ENCODE measurements at places on chromosomes 16 and 17. TPM values are rescaled to one million over a fixed set of nuclear protein-coding genes. Genes with fewer than 3 reads are reported as not detected.

CLEC18C gene
- total RNA-seq, result not detected

TMEM92 gene
- not detected for total RNA-seq

GRCh38 chr16:4894276-4895150, 42.4 kb downstream of the PPL start:
- H3K4me1 ChIP-seq, result no peaks in the 10 kb centered on the region
- H3K4me3 ChIP-seq, result no peak overlapping the region
- H3K36me3 ChIP-seq, result peaks cover 22% of the 10 kb centered on the region
- DNase-seq, result no peak
- no peaks in the 10 kb centered on the region for H3K27me3 ChIP-seq

DNA sequence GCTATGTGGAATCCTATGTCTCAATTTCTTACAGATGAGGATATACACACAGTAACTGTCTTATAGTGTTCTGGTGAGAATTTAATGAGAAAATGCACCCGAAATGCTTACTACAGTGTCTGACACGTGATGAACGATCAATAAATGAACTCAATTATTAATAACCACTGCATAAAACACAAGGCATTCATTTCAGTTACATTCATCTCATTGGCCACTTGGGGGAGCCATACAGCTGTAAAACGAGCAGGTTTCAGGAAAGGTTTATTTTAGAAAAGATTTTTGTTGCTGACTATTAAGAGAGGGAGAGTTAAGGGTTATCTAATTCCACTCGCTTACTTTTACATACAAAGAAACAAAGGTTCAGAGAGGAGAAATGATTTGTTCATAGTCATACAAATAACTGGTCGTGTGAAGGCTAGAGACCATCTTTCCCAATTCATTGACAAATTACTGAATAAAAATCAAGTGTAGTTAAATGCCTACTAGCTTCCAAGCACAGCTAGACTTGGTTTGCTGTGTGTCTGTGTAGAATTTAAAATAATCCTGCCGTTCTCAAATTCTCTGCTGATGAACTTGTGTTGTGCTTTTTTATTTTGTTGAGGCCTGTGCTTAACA, 160.1 kb downstream of the MAP2K4 start:
- no peak for DNase-seq
- no peaks in the 10 kb centered on the region for H3K4me1 ChIP-seq
- no peaks in the 10 kb centered on the region for H3K27me3 ChIP-seq
- H3K36me3 ChIP-seq, result no peaks in the 10 kb centered on the region

- peak; percentile 97 for DNase-seq
- peak overlapping the region; percentile 71 for H3K4me3 ChIP-seq
- peaks cover 5% of the 10 kb centered on the region for H3K36me3 ChIP-seq
- peaks cover 36% of the 10 kb centered on the region for H3K4me1 ChIP-seq
- H3K27ac ChIP-seq, result peak overlapping the region; percentile 97
These were observed 3.2 kb downstream of the MYL11 start for GRCh38 chr16:30377812-30378235.

DNA sequence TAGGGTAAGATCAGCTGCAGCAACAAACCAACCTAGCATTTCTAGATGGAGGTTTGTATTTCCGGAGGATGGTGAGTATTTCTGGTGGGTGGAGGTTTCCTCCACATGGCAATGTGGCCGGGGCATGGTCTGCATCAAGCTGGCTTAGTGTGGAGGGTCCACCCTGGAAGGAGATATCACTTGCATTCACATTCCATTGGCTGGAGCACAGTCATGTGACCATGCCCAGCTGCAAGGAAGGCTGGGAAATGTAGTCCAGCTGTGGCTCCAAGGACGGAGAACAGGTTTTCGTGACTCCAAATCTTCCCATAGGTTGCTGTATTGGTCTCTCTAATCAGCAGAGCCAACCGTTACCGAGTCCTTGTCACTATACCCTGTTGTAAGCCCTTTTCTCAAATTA, 68.7 kb downstream of the RAI1 start:
- H3K27ac ChIP-seq, result no peak overlapping the region
- H3K4me1 ChIP-seq, result peaks cover 31% of the 10 kb centered on the region
- DNase-seq, result no peak
- H3K4me3 ChIP-seq, result no peak overlapping the region

DNA sequence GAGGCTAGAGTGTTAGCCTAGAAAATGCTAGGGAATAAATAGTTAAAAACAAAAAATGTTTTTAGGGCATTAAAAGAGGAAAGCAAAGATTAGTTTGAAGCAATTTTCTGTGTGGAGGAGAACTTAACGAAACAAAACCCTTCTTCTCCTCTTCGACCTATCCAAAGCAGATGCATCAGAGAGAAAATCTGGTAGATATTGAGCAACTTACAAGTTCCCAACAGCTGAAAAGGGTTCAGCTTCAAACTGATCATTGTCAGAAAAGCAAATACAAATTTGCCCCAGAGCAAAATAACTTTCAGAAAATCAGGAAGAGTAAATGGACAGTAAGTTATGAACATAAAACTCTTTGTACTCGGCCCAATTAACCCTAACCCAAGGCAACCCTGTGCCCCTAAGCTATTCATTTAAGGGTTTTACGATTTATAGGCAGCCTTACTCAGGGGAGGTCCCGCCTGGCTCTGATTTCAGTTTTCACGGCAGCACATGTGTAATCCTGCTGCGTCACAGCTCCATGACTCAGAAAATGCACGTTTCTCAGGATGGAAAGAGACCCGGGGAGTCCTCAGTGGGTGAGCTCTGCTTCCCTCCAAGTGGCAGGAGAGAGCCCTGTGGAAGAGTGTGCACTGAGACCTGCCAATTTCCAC, 405.7 kb upstream of the SALL1 start:
- no peak overlapping the region for H3K27ac ChIP-seq
- H3K27me3 ChIP-seq, result no peaks in the 10 kb centered on the region
- no peaks in the 10 kb centered on the region for H3K36me3 ChIP-seq
- DNase-seq, result peak; percentile 13
- no peaks in the 10 kb centered on the region for H3K4me1 ChIP-seq

Measured in psoas muscle (tissue), 8 donors.